ENCODE measurements at places on chromosomes 2 and 18.

DNA sequence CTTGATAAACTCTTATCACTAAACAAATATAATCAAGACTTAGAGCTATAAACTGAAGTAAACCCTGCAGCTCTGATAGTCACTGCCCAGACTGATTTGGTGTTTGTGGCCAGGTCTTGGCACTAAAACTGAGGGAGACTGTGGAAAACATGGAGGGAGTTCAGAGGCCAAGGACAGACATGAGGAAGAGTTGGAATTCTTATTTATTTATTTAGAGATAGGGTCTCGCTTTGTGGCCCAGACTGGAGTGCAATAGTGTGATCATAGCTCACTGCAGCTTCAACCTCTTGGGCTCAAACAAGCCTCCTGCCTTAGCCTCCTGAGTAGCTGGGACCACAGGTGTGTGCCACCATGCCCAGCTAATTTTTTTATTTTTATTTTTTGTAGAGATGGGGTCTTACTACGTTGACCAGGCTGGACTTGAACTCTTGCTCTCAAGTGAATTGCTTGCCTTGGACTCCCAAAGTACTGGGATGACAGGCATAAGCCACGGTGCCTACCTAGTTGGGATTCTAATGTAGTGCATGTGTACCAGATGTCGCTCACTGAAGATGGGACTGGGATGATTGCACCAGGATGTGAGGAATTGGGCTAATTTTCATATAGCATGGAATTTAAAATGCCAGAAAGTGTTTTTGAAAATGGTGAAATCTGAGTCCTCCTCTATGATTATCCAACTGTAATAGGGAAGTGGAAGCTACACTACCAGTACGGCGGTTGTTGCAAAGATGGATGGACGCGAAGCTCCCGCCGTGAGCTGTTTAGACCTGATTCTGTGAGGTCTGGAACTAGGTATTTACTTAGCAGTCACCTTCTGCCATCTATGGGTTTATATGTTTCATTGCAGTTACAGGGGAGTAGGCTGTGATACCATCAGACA is 52.7 kb upstream of the CTLA4 start:
- peak; percentile 68 for DNase-seq

DNA sequence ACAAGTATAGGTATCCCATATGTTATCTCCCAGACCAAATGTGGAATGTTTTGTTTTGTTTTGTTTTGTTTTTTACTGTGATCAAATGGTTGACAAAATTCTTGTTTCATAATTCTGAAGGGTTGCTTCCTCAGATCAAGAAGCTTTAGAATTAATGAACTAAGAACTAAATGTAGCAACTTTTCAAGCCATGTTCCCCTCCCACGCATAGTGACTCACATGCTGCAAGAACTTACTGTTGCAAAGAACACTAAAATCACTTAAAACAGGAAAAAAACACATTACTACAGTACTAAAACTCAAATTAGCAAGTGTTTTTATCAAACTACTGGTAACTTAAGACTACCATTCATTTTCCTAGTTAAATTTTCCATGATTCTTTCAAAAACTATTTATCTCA is 30.6 kb downstream of the HNRNPLL start:
- DNase-seq, result no peak

DNA sequence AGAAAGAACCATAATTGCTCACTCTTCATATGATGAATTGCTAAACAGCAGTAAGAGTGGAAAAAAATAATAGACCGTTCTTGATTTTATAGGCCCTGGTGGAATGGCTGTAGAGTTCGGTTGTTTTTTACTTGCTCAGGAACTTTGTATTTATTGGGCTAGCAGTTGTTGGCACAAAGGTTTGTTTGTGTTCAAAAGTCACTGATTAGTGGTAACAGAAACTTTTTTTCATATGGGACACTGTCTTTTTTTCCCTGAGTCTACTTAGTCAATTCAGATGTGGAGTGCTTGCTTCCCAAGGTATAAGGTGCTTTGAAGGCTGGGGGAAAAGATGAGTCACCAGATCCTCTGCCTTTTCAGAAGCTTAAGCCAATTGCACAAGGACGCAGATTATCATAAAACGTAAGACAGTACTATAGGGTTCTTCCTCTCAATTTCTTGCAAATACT is 25.8 kb downstream of the PHLPP1 start:
- DNase-seq, result no peak

GRCh38 chr2:32357318-32358110 is 691 bp downstream of the BIRC6 start:
- DNase-seq, result peak; percentile 86

DNA sequence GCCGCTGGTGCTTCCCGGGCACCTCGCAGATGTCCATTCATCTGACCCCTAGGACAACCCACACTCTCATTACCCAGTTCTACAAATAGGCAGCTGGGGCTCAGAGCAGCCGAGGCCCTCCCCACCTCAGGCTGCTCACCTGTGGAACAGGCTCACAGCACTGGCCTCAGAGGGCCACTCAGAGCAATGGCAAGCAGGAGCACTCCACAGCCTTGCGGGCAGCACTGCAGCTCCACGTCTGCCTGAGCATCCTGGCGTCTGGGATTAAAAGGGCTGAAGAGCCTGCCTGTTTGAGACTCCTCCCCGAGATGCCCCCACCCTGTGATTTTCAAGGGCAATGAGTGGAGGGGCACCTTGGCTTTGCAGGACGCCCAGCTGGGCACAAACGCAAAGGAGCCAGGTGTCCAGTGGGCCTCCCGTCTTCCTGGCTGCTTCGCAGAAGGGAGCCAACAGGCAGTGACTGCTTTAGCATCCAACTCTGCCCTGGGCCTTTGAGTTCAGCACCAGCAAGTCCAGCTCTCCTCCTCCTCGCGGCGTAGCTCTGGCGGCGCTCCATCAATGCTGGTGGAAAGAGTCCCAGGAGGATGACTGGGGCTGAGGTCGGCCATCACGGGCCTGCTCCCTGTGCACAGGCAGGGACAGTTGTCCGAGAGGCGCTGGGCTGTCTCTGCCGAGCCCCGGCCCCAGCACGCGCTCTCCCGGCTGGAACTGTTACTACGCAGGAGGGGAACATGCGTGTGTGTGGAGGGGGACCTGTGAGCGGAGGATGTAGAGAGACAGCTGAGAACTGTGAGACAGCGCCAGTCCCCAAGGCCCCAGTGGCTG is 297.2 kb downstream of the NDUFA10 start:
- peak; percentile 88 for DNase-seq

- DNase-seq, result no peak
These were observed 49.5 kb downstream of the ATIC start for GRCh38 chr2:215361211-215361875.

DNA sequence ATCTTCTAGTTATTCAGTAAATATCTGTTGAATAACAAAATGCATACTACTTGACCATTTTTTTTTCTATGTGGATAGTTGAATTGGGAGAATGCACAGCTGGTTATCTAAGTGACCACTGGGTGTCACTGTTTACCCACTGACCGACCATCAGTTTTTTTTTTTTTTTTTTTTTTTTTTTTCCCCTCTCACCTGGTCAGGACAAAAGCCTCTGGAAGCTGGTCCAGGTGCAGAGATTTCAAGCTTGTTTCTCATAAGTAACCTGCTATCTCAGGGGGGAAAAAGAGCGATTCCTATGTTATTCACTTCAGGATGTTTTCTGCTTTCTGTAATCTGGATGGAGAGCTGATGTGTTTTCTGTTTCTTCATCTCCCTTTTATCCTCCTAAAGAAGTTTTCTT is 256.0 kb downstream of the DCDC2C start:
- peak; percentile 85 for DNase-seq

GRCh38 chr18:57220930-57221483 is 74.1 kb downstream of the BOD1L2 start:
- no peak for DNase-seq

- no peak for DNase-seq
These were observed 211.2 kb downstream of the TNS1 start for GRCh38 chr2:217791551-217791950.

DNA sequence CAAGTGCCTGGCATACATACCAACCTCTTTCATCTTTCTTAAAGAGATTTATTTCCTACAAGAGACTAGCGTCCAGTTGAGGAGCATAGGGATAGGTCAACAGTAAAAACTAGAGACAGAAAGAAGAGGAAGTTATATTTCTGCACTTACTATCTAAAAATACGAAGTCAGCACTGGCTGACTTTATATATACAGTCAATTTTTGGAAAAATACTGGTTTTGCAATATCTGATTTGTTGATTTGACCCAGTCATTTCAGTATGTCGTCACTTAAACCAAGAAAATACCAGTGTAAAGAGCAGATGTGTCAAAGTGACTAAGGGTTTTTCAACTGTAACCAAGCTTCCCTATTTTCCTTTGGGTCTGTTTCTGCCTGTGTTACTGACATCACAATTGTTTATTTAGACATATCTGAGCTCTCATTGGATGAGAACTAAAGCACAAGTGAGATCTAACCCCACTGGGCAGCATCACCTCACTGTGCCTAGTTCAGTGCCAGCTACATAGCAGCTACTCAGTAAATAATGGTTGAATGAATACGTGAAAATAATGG is 23.0 kb downstream of the CYTIP start:
- peak; percentile 34 for DNase-seq

GRCh38 chr2:5851410-5851809 is 159.2 kb downstream of the SOX11 start:
- DNase-seq, result no peak

DNA sequence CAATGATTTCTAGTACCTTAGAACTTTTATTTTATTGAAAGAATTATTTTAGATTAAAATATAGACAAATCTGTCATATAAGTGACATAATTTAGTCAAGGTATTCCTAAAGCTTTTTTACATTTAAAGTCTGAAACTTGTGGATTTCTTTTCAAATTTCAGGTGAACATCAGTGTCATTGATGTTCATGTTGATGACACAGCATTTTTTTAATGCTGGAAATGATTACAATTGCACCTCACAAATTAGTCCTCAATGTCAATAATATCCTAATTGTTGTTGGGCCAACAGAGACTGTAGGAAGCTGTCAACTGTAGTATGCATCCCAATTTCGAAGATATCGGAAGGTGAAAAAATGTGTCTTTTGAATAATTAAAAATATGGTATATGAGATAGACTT is 214.4 kb upstream of the ARL4C start:
- DNase-seq, result no peak

DNA sequence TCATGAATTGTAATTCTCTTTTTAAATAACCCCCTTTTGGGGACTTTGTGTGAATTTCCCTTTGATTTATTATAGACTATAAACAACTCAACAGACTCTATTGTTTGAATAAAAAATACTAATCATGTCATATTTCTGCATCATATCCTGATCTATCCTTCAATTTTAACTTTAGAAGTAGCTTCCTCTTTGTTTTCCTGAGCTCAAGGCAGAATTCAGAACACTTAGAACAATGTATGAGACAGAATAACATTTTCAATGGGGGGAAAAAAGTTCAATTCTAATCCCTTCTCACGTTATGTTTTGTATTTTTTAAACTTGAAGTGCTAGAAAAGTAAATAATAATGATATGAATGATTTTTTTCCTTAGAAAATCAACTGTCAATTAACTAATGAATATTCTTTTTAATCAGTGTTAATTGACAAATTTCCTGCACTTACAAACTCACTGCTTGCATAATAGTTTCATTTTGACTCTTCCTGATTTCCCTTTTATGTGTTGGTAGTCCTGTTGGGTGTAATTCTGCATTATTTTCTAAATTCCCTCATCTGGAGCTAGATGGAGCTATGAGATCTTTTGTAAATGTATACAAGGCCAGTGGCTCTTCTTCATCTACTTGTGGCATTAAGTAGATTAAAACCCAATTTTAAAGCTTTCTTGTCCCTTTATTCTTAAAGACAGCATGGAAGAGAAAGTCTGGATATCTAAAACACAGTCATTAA is 326.1 kb downstream of the PARD3B start:
- no peak for DNase-seq

- no peak for DNase-seq
These were observed 28.3 kb upstream of the TOGARAM2 start for GRCh38 chr2:28952836-28953211.

All from osteoblast (primary cell).